NCI-H2107 (cell line): ENCODE measurements at places on chromosomes 11 and 22.

- no peak for DNase-seq
Measured at GRCh38 chr11:12998336-12998735, 10.8 kb upstream of the RASSF10 start.

DNA sequence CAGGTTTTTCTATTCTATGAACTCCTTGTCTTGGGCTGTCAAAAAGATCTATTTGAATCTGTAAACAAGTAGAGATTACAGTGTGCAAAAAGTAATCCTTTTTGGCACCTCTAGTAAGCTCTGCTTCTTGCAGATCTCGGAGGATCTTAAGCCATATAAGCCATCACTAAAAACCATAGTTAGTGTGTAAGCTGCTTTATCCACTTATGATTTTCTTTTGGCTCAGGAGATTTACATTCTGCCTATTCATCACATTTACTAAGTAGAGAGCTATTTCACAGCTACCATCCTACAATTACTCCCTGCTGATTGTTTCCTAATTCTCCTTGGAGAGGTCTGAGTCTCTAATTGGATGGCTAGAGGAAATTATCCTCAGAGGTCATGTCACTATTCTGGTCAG is 385.7 kb downstream of the AASDHPPT start:
- DNase-seq = no peak

GRCh38 chr11:12167061-12168000 is 56.9 kb downstream of the MICAL2 start:
- no peak for DNase-seq

- DNase-seq = no peak
Measured at GRCh38 chr11:134864233-134864967, 452.4 kb upstream of the B3GAT1 start.

GRCh38 chr22:40721266-40721665 is 42.0 kb downstream of the MCHR1 start:
- DNase-seq = no peak

DNA sequence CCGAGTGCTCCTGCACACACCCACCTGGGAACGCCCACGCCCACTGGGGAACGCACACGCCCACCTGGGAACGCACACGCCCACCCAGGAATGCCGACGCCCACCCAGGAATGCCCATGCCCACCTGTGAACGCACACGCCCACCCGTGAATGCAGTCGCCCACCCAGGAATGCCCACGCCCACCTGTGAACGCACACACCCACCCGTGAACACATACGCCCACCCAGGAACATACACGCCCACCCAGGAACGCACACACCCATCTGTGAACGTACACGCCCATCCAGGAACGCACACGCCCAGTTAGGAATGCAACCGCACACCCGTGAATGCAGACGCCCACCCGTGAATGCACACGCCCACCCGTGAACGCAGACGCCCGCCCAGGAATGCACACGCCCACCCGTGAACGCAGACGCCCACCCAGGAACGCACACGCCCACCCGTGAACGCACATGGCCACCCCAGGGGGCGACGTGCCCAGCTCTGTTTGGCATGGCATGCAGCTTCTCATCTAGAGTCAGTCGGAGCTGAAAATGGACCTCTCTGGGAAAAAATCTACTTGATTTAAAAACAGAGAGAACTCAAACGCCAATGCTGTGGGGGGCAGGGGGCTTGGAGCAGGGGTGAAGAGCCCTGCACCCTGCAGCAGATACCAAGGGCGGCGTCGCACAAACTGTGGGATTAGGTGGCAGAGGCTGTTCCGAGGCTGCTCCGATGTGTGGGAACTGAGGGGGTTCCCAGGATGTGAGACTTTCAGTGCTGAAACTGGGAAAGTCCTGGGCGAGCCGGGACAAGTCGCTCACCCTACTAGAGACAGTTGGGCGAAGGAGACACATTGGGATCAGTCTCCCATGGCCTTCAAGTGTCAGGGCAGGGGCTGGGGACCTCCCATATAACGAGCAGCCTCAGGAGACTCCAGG is 83.3 kb downstream of the MYEOV start:
- DNase-seq = no peak

- no peak for DNase-seq
Measured at GRCh38 chr11:113460469-113460868, 14.7 kb downstream of the DRD2 start.

DNA sequence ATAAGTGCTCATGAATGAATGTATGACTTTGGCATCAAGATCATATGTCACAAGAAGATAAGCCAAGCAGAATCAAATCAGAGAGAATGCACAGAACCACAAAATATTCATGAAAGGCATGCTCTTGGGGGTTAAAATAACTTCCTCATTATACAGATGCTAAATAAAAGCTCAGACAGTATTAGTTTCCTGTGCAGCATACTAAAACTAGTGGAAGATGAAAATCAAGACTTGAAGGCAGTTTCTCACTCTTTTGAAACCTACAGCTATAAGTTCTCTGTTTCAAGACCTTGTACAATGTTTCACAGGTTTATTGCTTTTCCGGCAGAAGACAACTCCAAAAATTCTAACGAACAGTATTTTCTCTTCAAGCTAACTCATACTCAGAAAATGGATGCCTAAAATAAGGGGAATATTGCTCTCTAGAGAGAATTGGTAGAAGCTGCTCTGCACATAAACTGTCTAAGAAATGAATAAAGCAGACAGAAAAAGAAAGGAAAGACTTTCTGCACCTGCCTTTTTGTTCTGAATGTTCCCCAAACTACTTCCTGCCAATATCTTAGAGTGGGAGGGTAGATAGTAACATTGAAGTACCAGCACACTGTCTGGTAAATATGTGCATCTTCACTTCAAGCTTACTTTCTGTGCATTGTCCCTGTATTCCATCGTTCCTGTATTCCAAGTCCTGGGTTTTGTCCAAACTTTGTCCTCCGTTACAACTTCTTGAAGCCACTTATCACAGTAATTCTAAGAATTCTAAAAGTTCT is 639.4 kb upstream of the FAT3 start:
- DNase-seq = no peak

GRCh38 chr11:67666676-67667489 is 7.5 kb downstream of the ALDH3B2 start:
- no peak for DNase-seq
